ENCODE measurements at places on chromosomes 5 and 9.

- DNase-seq, result no peak
Measured at GRCh38 chr5:52864371-52864770, 76.7 kb downstream of the ITGA1 start.

GRCh38 chr9:93223260-93224180, 39.6 kb downstream of the WNK2 start:
- DNase-seq, result no peak

- DNase-seq, result no peak
Measured at GRCh38 chr9:126852086-126852688, 8.3 kb upstream of the ZBTB34 start.

DNA sequence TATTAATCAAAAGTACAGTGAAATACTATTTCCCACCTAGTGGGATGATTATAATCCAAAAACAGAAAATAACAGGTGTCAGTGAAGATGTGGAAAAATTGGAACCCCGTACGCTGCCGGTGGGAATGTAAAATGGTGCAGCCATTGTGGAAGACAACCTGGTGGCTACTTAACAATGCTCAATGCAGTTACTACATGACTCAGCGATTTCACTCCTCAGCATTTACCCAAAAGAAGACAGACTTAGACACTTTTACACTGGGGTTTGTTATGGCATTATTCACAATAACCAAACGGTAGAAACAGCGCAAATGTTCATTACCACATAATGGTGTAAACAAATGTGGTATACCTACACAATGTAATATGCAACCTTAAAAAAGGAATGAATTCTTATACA, 23.9 kb downstream of the SECISBP2 start:
- DNase-seq, result no peak

GRCh38 chr9:69173891-69174615, at the start of gene TJP2:
TSS of gene TJP2 (plus strand) at chr9:69174277. CDS start at chr9:69174373, 96 bp downstream.
- peak; percentile 72 for DNase-seq

- DNase-seq, result no peak
Measured at GRCh38 chr5:79111960-79112702, 522 bp downstream of the BHMT start.

DNA sequence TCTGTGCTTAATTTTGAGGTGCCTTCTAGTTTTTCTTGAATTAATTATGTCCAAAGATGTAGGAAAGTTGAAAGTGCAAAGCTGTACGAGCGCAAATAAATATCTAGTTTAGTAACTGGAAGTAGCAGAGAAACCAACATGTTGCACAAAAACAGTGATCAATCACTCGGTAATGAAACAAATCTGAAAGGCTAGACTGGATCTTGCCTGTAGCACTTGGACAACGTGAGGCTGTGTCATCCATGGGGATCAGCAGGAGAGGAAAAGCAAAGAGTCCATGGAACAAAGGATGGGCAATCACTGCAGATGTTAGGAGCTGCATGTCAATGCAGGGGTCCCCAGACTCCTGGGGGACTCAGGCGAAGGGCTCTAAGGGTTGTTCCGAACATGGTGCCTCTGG, 424.2 kb downstream of the IRX1 start:
- no peak for DNase-seq

DNA sequence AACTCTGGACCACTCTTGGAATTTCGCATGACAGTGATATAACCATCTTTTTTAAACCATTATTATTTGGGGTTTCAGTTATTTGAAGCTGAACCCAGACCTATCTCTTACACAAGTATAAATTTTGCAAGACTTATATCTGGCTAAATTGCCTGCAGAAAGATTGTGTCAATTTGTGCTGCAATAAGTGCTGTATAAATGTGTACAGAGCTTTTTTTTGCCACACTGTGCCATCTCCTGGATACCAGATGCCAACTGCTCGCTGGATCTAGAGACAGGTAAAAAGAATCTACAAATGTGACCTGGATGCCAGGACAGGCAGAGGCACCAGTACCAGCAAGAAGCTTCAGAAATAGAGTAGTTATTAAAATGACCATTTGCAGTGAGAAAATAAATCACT, 25.9 kb upstream of the TTC39B start:
- DNase-seq, result no peak

DNA sequence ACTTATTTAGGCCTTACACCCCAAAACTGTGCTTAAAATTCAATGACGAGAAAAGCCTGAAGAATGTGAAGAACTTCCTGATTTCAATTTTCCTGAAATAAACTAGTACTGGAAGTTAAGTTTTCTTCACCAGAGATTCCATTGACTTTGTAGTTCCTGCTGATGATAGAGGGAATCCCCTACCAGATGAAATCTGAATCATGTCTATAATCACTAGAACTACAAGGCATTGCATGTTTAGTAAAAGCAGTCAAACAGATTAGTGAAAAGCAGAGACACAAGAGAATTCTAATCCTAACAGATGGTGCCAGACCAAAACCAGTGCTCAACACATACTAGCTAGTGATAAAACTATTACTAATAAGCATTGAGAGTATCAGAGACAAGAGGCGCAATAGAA, 130.0 kb downstream of the PDE4D start:
- DNase-seq, result no peak

DNA sequence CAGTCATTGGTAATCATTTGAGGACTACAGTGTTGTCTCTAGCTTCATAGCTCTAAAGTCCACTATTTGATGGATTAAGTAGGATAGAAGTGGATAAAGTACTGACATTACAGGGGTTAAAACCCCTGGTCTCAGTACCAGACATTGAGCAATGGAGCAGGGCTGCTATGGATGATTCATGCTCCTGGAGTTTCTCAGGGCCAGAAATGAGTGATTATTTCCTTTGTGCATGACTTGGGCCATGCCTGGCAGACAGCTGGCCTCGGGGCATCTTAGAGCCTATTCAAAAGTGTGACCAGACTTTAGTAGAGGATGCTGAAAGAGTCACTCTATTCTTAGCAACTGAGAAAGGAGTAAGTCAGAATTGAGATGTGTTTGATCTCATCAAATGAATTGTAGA, 350.7 kb upstream of the TLE4 start:
- DNase-seq, result no peak

DNA sequence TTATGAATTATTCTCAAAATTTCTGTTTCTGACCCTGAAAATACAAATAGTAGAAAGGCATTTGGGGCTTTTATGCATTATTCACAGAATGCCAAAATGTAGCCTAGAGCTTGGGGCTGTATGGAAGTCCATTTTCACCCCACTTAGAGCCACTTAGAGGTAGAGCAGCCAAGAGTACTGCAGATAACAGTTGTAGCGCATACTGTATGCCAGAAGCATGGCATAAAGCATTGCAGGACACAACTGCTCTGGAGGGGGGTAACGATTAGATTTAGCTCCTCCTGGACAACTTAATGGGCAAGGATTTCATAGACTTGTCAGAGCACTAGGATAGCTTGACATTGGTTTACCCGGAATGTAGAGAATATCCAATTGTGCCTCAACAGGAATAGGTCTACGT, 15.7 kb downstream of the SLC31A1 start:
- no peak for DNase-seq

DNA sequence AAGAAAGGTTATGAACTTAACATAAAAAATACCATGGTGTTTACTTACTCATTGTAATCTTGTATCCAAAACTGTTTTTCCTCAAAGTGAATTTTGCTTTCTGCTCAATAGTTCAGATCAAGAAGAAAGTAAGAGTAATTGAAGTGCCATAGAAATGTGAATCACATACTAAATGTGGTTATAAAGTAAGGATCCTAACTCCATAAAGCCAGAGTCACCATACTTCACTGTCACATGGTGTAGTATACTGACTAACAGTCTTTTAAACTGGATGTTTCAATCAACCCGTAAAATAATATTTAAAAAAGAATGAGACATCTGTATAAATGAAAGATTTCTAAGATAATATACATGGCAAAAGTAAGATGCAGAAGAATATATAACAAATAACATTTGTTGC, 72.1 kb downstream of the NIPBL start:
- DNase-seq, result no peak

DNA sequence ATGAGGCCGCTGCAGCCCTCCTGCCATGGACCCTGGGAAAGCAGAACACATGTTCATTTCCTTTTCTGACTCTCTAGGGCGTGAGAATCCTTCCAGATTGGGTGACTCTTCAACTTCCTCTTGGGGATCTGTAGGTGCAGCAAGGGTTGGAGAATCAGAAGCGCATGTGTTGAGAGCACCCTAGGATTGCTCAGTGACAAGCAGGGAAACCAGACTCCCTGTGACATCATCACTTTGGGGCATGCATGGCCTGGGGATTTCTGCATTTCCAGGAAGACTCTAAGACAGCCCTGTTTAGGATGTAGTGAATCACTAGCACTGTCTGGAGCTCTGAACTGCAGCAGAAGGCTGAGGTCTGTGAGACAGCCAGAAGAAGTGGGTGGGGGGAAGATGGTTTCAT, 15.1 kb upstream of the LCP2 start:
- DNase-seq, result no peak

GRCh38 chr5:171580502-171581265, 161.2 kb downstream of the FGF18 start:
- DNase-seq, result no peak

DNA sequence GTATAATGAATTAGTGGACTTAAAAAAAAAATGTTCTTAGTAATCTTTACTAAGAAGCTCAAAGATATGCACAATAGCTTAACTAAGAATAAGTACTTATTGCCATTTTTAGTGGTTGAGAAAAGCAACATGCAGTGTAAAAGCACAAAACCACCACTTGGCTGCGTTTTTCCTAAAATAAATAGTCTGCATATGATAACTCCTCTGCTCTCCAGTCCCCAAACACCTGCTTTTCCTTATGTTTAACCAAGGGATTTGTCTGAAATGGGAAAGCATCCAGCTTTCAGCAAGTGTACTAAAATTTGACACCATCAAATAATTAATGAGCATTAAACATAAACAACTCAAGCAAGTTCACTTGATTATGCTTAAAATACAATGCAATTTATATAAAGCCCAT, 41.4 kb downstream of the PSIP1 start:
- DNase-seq, result no peak

GRCh38 chr5:180138976-180139730, 67.6 kb upstream of the RNF130 start:
- peak; percentile 63 for DNase-seq

DNA sequence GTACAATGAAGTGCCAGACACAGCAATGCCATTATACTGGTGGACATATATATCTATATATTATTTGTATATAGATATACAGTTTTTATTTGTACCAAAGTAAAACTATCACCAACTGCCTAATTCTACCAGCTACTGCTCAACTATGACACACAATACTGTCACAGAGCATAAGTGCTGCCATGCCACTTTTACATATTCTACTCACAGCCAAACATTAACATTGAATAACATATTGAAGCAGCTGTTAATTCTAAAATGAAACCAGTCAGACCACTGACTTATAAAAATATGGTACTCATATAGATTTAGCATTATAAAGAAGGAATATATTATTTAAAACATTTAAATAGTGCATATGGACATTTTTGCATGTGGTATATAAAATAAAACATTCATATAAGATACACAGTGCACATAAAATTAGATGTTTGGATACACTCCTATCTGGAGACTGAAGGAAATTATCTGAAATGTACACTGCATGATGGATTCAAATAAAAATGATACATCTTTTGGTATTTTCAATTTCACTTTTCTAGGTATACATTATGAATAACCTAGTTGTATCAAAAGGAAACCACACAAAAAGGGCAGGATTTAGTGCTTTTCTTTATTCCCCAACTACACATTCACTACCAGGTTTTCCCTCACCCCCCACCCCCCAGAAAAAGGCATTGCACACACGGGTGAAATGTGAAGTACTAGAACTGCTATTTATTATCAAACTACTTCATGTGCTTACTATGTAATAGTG, 48.9 kb downstream of the PKD2L2 start:
- DNase-seq, result no peak

- no peak for DNase-seq
Measured at GRCh38 chr5:174011441-174011840, 22.5 kb downstream of the C5orf47 start.

GRCh38 chr9:32787816-32788215, 4.5 kb downstream of the TMEM215 start:
- no peak for DNase-seq

DNA sequence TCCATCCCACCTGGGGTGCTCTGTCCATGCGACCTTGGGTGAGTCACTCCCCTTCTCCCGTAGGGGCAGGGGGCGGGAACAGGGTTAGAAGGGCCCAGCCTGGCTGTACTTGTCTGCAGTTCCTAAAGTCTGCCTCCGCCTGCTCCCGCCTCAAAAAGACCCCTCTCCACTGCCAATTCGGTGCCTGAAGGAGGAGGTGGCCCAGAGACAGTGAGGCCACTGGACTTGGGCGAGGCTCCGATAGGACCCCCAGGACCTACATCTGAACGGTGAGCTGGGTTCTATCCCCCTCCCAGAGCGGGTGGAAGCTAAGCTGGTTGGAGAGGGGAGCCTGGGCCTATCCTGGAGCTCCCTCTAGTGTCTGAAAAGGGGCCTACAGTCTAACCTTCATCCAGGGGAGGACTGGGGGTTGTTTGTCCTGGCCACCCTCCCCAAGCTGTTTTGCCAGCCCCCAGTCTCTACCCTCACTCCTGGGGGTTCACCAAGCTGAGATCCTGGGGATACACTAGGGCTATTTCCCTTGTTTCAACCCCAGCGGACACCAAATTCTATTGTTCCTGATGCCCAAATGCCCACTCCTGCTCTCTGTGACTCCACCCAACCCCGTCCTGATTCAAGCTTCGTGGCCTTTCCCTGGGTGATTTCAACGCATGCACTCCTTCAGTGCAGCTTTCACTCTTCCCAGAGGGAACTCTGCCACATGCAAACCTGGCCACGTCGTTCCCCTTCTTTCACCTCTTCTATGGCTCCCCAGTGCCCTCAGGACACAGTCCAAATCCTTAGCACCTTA, 6.1 kb upstream of the CRB2 start:
- no peak for DNase-seq

- DNase-seq, result peak; percentile 65
Measured at GRCh38 chr5:133846478-133847226, 121.8 kb downstream of the C5orf15 start.

DNA sequence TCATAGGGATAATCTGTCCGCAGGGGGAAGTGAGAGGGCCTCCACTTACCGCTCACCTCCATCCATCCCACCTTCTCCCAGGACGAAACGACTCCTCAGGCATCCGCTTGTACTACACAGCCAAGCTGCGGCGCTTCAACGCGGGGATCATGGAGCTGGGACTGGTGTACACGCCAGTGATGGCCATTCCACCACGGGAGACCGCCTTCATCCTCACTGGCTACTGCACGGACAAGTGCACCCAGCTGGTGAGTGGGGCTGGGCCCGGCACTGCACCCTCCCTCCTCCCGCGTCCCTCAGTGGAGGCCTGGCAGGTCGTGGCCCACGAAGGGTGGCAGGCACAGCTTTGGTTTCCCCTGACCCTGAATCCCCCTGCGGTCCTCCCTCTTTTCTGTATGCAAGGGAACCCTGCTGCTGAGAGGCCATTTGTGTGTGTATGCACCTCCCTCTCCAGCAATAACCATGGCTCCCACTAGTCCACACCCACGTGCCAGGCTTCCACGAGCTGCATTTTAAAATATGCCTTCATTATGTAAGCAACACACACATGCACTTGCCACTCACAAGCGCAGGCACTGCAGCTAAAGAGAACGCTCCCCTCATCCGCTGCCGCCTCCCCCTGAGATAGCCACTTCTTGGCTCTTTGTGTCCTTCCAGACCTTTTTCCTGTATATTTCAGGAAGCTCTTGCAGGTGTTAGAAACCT, 11.8 kb downstream of the DBH start:
- no peak for DNase-seq
